ENCODE measurements at places on chromosomes 2 and 18.

DNA sequence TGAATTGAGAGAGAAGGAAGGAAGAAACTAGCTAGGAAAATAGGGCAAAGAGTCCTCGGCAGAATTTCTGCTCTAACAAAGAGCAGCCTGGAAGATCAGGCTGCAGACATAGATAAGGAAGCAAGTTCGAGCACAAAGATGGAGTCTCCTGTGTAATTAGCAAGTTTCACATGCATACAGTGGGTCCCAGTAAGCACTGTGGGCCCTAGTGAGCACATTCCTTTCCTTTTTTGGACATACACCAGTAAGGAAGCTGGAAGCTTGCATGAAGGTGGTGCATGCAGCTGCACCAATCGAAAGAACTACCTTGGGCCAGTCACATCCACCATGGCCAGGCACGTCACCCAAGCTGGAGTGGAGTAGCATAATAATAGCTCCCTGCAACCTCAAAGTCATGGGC lies 109.7 kb downstream of the NOL4 start:
- no peak for DNase-seq

DNA sequence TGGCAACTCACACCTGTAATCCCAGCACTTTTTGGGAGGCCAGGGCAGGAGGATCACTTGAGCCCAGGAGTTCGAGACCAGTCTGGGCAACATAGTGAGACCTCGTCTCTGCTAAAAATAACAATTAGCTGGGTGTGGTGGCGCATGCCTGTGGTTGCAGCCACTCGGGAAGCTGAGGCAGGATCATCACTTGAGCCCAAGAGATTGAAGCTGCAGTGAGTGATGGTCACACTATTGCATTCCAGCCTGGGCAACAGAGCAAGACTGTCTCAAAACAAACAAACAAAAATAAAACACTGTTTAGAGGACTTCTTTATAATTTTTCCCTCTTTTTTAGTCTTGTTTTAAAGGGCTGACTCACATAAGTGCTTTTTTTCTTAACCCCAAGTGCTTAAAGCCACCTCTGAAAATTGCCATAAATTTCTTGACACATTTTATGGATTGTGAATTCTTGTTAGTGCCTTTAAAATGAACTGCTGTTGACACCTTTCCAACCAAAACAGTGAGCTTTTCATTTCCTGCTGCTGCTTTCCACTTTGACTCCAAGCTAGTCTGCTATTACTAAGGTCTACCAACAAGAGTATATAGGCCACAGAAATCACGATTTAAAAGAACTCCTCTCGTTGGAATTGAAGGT lies 41.7 kb downstream of the CYP20A1 start:
- no peak for DNase-seq

GRCh38 chr2:159272156-159272555 lies 14.3 kb downstream of the WDSUB1 start:
- DNase-seq: no peak

- no peak for DNase-seq
Measured at GRCh38 chr2:46029332-46029811, 267.8 kb upstream of the EPAS1 start.

DNA sequence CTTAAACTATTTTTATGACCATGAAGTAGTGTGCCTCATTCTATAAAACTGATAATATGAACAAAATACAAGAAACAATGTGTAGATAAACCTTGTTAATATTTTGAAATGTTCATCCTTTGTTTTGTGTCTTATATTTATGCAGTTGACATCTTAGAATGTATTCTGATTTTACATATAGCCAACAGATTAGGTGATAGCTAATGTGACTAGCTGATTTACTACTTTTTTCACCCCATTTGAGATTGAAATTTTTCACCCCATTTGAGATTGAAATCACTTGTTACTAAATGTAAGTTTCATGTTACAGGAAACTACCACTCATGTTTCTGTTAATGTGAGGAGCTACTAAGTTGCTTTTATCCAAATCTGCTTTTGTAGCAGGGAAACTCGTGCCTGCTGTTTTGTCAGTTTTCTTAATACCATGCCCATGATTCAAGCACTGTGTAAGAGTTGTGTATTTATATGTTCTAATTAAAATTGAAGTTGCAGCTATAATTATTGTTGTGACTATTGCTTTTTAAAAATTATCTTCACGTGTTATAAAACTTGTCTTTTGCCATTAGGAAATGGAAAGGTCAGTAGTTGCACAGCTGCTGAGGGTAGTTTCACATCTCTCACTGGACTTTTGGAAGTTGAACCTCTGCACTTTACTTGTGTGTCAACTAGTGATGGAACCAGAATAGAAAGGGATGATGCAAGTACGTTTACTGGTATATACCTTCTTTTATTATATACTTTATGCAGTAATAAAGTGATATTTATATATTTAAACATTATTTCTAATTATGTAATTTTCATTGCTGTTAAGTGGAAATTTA lies 96.6 kb downstream of the BIRC6 start:
- DNase-seq: no peak

DNA sequence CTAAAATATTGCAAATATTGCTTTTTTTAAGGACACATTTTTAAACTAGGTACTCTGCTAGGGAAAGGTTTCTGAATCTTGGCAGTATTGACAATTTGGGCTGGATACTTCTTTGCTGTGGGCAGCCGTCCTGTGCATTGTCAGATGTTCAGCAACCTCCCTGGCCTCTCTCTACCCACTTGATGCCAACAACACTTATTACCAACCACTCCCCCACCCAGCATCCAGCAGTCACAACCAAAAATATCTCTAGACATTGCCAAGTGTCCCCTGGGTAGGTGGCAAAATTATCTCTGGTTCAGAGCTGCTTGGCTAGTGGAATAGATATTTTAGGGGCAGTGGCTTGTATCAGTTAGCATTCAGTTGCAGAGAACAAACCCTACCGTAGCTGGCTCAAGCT lies 114.3 kb upstream of the PNPT1 start:
- no peak for DNase-seq
